ENCODE measurements at places on chromosomes 3 and 15. TPM values are rescaled to one million over a fixed set of nuclear protein-coding genes. Genes with fewer than 3 reads are reported as not detected.
A peak's percentile ranks its signal among the peaks of the same experiment; 100 is the strongest.

The CYP1A1 gene
- not detected for polyA plus RNA-seq

The SELENOT gene
- polyA plus RNA-seq, result 84.2 TPM

The ALDH1A3 gene
- polyA plus RNA-seq, result not detected

The SCN11A gene
- polyA plus RNA-seq, result not detected

- DNase-seq, result peak; percentile 66
Measured at GRCh38 chr3:28667646-28668621, 319.3 kb upstream of the AZI2 start.

DNA sequence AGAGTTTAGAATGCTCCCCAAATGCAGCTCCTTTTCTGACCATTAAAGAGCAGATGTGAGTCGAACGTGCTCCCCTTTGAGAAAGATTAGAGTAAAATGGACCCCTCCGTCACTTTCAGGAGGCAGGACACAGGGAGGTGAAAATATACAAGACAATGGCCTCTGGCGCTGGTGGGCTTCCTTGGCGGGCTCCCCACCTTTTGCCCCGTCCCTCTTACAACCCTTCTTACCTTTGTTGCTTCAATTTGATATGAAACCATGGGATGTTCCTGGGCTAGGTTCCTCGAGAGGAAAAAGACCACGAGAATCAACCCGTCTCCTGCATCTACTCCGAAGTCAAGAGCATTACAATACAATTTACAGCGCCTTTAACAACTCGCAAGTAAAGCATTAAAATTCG is 214.2 kb downstream of the MEIS2 start:
- no peak for DNase-seq

DNA sequence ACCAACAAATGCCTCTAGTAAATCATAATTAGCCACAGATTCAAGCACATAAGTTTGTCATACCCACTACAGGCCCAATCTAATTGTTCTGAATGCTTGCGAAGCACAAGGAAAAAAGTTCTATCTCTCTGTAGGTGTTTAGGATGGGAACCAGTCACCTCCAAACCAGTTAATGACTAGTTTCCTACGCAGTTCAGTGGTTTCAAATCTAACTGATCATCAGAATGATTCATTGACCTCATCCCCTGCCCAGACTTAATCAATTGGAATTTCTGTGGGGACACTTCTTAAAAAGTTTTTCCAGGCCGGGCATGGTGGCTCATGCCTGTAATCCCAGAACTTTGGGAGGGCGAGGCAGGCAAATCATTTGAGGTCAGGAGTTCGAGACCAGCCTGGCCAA is 24.3 kb upstream of the MASP1 start:
- DNase-seq, result no peak

- no peak for DNase-seq
Measured at GRCh38 chr15:59543721-59544547, 67.6 kb upstream of the GCNT3 start.

DNA sequence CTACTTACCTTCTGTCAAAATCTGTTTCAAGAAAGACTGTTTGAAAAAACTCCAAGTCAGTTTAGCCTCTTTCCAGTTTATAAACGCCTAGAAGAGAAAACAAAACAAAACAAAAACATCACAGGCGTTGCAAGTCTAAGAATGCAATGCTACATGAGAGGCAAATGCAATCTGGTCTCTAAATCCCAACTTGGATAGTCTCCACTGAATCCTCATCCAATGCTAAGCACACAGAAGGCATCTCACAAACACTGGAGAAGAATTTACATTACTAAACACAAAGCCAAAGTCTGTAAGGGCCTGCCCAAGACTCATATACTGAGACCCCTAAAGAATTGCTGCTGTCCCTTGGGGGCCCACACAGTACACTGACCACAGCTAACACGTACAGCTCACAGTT is 18.4 kb downstream of the RFT1 start:
- DNase-seq, result no peak

Data from K562 (cell line).